ENCODE measurements at places on chromosomes 11 and 22.

DNA sequence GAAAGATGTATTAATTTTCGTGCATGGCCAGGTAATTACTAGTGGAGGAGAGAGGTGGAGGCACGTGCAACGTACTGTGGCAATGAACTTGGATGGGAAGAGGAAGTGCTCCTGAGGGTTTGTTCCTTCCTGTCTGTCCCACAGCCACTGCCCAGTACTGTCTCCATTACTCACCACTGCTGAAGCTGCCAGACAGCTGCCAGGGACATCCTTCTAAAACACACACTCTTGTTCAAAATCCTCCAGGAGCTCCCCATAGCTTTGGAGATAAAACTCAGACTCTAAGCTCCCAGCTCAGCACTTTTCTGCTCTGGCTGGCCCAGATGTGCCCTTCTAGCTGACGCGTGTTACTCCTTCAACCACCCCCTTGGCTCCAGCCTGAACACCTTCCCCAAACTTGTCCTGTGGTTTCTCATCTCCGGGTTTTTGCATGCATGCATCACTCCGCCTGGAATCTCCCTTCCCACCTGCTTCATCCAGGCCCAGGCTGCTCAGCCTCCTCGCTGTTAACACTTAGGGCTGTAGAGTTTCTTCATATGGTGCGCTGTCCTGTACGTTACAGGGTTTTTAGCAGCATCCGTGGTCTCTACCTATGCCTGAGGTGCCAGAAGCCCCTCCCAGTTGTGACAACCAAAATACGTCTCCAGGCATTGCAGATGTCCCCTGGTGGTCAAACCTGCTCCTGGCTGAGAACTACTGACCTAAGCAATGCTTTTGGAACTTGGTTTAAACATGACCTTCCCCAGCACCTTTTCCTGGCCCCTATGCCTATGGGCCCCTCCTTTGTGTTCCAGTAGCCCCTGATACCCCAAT, 69.5 kb downstream of the C11orf91 start:
- DNase-seq: no peak

DNA sequence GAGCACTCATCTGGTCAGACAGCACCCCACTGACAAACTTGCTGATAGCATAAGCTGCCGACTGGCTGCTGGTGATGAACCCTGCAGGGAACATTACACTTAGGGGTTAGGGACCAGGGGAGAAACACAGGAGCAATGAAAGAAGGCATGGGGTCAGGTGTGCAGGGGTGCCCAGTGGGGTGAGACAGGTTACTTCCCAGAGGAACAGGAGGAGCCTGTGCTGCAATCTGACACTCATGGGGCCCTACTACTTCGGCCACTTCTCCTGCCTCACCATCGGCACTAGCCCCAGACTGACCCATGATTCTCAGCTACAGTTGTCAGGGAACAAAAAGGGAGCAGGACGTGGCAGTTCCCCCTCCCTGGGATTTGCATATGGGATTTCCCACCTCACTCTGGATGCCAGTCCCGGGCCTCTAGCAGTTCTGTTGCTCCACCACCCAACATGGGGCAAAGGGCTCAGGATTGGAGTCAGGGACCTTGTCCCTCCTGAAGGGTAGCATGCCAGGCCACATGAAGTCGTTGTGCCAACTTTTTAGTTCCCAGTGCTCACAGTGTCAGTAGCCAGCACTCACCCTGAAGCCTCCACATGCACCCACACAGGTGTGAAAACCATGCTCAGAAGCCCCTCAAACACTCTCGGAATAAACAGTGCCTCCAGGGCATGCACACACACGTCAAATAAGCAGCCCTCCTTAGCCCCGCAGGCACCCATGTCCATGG, 2.2 kb downstream of the SLC37A4 start:
- no peak for DNase-seq

- DNase-seq: no peak
These were observed 1083.2 kb upstream of the CNTN5 start for GRCh38 chr11:97937501-97937900.

DNA sequence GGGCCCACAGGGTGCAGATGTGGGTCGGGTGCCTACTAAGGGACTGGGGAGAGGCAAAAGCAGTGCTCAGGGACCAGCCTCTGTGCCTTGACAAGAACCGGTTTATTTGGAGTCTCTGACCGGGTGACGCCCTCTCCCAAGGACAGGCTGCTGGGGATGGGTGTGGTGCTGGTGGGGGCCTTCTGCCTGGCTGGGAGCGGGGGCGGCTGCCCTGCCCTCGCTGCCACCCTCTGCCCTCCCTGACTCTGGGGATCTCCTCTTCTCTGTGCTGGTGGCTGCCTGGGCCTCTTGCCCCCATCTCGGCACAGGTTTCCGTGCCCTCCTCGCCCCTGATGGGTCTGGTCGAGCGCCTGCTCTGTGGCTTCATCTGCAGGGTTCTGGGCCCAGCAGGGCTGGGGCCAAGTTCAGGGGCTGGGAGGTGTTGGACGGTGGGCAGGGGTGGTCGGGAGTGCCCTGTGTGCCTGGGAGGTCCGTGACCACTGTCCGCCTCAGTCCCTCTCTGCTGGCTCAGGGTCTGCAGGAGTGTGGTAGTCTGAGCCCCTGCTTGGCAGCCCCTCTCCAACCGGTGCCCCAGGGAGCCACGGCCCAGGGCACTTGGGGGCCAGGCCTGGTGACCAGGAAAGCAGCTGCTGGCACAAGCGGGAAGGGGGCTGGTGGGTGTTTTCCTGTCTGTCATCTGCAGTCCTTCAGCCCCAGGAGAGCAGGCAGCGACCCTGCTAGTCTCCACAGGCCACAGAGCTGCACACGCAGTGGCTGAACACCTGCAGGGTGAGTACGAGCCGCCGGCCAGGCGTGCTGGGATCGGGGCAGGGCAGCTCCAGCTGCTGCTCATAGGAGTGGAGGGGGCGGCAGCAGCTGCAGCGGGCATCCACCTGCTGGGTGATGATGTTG, 23.5 kb downstream of the MUC6 start:
- no peak for DNase-seq

DNA sequence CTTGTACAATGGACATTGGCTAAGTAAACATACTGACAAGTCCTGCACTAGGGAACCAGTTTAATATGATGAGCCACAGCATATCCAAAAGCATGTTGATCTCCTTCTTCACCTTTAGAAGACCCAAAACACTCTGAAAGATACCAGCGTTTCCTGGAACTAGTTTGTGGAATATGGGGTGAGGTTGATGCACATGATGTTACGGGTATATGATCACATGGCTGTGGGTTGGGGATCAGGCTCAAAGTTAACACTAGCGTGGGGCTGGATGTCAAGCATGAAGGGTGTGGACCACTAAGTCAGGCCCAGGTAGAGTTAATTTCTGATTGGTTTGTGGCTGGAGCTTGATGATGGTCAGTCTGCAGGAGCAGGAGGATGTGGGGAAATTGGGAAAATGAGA, 9.0 kb downstream of the IGLL5 start:
- DNase-seq: no peak

DNA sequence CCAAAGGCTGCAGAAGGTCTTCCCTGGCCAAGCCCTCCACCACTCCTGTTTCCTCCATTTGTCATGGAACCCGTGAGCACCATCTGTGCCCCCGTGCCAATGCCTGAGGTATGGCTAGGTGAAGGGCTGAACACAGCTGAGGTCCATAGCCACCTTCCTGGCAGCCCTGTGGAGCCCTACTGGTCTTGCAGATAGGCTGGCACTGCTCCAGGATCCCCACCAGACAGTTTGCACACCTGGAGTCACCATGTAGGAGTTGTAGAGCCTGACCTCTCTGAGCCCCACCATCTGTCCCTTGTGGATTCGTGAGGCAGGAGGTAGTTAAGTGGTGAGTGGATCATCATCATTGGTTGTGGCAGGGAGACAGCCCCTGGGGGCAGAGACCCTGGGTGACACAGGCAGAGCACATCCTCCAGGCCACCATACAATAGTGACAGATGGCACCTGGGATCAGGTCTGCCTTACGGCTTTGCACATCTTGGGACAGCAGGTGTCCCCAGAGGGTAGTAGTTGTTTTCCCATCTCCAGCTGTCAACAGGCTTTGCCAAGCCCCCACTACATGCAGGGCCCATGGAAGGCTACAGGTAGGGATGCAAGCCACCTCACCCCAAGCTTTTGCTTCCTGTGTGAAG, 52.5 kb upstream of the SUSD2 start:
- DNase-seq: no peak

DNA sequence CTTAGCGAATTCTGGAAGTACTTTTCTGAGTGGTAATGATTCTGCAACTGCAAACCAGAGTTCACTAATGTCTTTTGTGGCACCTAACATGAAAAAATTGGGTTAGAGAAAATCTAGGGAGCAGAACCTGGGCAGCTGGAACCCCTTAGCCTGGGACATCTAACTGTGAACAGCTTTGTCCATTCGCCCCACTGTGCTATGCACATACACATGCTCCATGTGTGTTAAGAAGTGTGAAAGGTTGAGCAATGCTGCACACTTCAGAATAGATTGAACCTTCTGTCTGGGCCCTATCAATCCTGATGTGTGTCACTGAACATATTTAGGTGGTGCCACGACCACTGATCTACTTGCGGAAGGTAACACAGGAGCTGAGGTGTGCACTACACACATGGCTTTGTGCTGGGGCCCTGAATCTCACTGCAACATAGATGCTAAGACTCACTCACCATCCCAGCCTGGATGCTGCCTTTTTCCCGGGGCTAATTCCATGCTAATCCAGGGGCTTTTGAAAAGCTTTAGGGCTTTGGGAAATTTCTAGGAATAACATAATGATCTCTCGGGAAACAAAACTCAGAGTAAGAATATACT, 976.2 kb downstream of the NTM start:
- no peak for DNase-seq

- no peak for DNase-seq
These were observed 24.5 kb upstream of the GNB1L start for GRCh38 chr22:19879246-19879570.

DNA sequence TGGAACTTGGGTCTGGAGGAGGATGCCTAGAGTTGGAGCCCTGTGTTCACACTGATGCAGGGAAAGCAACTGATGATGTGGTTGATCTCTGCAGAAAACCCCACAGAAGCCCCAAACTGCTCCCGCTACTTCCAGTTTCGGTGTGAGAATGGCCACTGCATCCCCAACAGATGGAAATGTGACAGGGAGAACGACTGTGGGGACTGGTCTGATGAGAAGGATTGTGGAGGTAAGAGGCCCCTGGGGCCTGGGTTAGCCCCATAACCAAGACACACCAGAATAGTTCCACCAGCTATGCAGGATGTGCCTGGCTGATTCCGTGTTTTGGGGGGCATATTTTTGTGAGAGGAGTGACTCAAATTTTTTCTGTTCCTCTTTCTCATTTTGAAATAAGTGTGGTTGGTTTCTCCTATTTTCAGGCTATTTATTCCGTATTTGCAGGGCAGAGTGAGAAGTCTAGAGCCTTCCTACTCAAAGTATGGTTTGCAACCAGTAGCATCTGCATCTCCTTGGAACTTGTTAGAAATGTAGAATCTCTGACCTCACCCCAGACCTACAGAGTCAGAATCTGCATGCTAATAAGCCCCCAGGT, 137.3 kb upstream of the SORL1-AS1 start:
- DNase-seq: no peak

DNA sequence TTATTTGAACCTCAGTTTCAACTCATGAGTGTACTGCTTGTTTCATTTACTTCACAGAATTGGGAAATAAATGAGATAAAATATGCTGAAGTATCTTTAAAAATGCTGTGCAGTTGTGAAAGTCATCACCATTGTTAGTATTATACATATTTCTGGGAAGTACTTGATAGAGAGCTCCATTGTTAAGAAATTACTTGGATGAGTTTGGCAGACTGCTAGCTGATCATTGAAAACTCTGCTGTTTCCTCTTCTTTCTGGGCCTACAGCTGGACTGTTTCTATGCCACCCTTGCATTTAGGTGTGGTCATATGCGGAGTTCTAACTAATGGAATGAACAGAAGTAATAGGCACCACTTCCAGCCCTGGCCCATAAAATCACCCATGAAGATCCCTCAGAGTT, 10.0 kb downstream of the SIK2 start:
- no peak for DNase-seq

Data from HCT116 (cell line).